ENCODE measurements at places on chromosomes 5 and 9.

GRCh38 chr5:150263801-150264621 lies 25.6 kb downstream of the CAMK2A start:
- no peak for DNase-seq

DNA sequence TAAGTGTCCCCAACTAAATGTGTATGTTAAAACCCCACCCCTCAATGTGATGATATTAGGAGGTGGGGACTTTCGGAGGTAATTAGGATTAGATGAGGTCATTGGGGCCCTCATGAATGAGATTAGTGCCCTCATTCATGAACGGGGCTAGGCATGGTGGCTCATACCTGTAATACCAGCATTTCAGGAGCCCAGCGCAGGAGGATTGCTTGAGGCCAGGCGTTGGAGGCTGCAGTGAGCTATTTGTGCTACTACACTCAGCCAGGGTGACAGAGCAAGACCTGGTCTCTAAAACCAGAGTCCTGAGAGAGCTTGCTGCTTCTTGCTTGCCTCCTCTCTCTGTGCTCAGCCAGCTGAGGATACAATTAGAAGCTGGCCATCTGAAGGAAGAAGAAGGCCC lies 62.1 kb upstream of the HSPA9 start:
- DNase-seq, result no peak

DNA sequence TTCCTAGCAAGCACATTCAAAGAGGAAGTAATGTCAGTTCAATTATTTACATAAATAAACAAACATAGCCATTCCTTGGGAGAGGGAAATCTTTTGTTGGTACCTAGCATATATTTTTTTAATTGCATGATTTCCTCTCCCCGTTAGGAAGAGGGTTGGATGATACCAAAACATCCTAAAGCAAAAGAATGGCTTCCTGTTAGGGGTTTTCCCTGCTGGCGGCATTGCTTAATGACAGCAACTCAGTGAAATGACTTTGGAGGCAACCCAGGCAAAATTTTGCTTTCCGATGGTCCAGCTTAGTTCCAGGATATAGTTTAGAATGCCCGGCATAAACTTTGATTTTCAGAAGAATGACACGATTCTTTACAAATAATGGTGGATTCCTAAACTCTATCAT lies 73.2 kb downstream of the MAT2B start:
- no peak for DNase-seq

DNA sequence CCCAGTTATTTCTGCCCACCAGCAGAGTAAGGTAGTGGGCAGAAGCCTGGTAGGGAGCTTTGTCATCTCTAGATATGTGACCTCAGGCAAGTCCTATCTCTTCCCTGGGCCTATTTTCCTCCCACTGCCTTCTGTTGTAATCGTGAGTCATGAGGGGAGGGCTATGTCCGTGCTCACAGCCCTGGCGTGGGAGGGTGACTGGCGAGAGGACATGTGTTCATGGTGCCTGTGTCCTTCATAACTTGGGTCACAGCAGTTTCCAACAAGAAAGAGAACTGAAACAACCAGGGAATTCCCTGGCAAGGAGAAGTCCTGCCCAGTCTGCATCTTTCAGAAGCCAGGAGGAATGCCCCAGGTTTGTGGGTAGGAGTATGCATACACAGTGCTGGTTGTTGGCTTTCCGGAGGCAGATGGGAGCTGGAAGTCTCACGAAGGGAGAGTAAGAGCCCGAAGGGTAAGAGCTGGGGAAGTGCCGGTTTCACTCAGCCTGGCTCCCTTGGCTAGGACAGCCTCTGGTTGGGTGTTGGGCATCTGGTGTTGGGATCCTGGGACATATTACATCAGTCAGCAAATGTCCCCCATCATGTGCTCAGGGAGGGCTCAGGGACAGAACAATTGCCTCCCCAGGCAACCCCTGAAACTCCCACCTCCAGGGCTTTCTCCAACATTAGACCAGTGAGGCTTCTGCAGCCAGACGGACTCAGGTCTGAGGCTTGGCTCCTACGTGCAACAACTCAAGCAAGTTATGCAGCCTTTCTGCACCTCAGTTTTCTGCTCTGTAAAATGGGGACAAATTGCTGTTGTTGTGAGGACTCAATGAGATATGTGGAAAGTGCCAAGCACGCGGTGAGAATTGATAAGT lies 4.3 kb upstream of the TIFAB start:
- DNase-seq, result no peak

DNA sequence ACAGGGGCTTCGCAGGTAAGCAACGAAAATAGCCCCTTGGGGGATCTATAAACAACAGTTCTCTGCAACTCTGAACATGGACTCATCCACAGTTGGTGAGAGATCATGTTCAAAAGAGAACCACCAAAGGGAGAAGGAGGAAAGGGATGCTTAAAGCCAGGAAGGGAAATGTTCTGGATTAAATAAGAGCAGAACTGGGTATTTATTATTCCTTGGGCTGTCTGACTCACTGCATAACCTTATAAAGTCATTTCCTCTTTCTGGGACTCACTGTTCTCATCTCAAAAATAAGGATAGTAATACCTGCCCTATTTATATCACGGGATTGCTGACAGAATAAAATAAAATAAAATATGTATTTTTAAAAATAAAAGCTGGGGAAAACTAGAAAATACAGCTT lies 11.2 kb upstream of the MARCHF3 start:
- DNase-seq, result no peak

- no peak for DNase-seq
These were observed 81.0 kb downstream of the ADAMTS19 start for GRCh38 chr5:129541051-129541450.

- DNase-seq, result no peak
These were observed 2.9 kb downstream of the WDR38 start for GRCh38 chr9:124855944-124856765.

GRCh38 chr9:112169368-112169767 lies 5.7 kb downstream of the SUSD1 start:
- no peak for DNase-seq

DNA sequence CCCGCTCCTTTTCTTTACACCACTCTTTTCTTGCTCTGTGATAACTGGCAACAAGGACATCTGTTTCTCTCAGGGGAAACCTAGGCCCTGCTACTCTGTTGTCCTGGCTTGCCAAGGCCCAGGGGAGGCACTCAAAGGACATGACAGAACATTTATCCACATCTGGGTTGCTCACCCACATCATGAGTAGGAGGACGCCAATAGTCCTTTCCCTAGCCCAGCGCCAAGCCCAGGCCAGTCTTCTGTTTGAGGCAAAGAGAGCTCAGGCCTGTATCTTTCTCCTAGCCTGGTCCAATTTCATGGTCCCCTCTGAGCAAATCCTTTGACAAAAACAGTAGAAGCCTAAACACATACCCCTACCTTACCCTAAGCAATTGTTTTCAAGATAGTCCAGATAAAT lies 366.8 kb upstream of the SGCD start:
- DNase-seq, result no peak
